Renal pelvis (tissue), 12 donors: ENCODE measurements at places on chromosomes 3 and 15. TPM values are rescaled to one million over a fixed set of nuclear protein-coding genes. Genes with fewer than 3 reads are reported as not detected.

Gene GPR62
- 0.64 TPM for polyA plus RNA-seq

Gene GOLGA8J
- 2.5 TPM for polyA plus RNA-seq

Gene SLC12A8
- 8.4 TPM for polyA plus RNA-seq

Gene CPA3
- polyA plus RNA-seq: 0.42 TPM

Gene PPARG
- 28.5 TPM for polyA plus RNA-seq

Gene CX3CR1
- 3.9 TPM for polyA plus RNA-seq

Gene GOLGA6L4
- 24.2 TPM for polyA plus RNA-seq

Gene CCDC50
- 59.5 TPM for polyA plus RNA-seq

Gene SLC7A14
- polyA plus RNA-seq: 2.3 TPM

Gene TRIM59
- polyA plus RNA-seq: 19.1 TPM

Gene CHRD
- polyA plus RNA-seq: 20.4 TPM

Gene MEX3B
- polyA plus RNA-seq: 18.5 TPM

Gene FGF12
- polyA plus RNA-seq: 5.1 TPM

Gene IL17RB
- polyA plus RNA-seq: 16.8 TPM

Gene GRK7
- 0.13 TPM for polyA plus RNA-seq

Gene REC114
- polyA plus RNA-seq: not detected

Gene CCR1
- 2.5 TPM for polyA plus RNA-seq

Gene DUSP7
- polyA plus RNA-seq: 16.6 TPM

Gene INSYN1
- 21.7 TPM for polyA plus RNA-seq

Gene CCDC80
- polyA plus RNA-seq: 66.3 TPM

Gene FGF7
- polyA plus RNA-seq: 12.0 TPM
